BJ (cell line): ENCODE measurements at places on chromosomes 12 and 14.

DNA sequence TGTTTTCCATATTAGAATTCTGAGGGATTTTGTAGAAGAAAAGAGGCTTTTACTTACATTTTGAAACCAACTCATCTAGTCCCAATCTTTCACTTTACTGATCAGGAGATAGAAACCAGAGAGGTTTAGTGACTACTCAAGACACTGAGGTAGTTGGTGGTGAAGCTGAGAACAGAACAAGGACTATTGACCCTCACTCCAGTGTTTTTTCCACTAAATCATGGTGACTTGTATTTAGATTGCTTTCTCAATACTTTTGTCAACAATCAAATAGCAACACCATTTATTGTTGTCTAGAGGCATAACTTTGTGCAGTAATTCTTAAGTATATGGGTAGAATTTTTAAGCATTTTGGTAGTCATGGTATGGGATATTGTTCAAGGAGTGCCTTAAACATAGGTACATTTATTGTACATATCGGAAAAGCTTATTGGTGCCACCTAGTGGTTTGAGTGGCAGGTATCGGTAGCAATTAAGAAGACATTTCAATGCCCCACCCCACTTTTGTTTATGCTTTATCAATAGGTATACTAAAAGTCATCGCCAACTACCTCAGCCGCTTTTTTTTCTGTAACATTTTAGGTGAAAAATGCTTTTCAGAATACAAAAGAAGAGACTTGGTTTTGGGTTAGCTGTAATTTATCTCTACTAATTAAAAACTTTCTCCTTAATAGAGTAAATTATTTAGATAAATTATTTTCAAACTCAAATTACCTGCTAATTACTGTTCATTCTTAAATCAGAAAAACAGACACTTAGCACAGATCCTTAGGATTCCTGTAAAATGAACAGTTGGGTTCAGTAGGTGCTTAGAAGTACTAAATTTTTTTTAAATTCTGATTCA, 47.3 kb upstream of the PAWR start:
- DNase-seq = no peak

- DNase-seq = peak; percentile 73
These were observed 229.7 kb upstream of the NPAS3 start for GRCh38 chr14:32709027-32709426.

GRCh38 chr14:31572955-31573354, 11.8 kb downstream of the NUBPL start:
- DNase-seq = no peak

DNA sequence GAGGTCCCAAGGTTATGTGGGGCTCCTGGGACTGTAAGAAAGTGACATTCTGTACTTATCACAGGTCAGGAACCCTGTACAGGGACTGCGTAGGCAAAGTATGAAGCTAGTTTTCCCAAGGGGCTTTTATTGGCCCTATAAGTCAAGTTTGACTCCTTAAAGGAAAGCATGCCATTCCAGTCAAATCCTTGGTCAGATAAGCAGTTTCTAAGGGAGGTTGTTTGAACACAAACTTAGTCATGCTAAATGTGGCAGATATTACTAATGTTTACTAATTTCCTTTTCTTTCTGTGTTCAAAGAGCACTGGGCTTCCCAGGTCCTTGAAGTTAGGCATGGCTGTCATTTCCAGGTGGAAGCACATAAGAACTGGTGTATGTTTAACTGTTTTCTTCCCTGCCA, 472.4 kb downstream of the ATP23 start:
- no peak for DNase-seq

- DNase-seq = no peak
These were observed 12.1 kb downstream of the LTBP2 start for GRCh38 chr14:74599946-74600345.

DNA sequence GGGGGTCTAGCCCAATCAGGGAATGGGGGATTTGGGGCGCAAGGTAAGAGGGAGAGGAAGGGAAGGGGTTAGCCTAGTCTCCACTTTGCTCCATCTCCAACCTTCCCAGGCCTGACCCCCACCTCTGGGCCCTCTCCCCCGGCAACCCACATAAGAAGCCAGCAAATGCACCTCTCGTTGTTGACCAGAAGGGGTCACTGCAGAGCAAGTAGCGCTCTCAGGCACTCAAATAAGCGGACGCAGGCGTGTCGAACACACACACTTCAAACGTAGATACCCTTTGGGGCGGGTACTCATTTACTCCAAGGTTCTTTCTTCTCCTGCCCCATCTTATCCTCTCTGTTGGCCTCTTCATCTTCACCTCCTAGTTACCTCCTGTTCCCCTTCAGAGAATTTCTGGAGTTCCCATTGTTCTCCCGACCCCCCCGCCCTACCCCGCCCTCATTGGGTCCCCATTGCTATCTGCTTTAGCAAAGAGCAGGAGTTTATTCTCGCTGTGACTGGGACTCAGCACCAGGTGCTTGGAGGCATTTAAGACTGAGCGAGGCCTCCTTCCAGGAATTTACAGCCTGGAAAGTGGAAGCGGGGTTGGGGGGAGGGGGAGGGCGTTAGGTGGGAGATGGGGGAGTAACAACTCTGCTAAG, 1.5 kb upstream of the SRRM4 start:
- DNase-seq = no peak

DNA sequence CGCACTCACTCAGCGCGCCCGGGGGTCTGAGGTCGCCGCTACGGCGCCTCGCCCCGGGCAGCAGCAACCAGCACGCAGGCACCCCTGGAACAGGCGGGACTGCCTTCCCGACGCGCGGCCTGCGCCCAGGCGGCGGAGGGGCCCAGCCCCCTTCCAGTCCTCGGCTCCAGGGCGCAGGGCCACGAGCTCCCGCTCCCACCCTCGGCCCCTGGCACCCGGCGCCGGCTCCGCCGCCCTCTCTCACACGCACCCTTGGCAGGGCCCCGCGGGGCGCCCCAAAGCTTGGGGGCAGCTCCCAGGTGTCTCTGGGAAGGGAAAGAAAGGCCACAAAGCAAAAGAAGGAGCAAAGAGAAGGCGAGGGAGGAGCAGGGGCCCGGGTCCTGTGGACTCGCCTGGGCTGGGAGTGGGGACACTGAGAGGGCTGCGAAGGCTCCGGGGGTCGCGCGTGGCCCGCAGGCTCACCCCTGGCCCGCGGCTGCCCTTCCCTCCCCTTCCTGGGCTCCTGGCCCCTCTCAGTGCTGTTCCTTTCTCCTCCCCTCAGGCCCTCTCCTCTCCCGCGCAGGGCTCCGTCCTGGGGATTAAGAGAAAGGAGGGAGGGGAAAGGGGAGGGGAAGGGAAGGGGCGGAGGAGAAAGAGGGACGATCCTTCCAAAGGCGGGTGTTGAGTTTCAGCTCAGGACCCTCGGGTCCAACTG, 907 bp upstream of the EFS start:
- no peak for DNase-seq

DNA sequence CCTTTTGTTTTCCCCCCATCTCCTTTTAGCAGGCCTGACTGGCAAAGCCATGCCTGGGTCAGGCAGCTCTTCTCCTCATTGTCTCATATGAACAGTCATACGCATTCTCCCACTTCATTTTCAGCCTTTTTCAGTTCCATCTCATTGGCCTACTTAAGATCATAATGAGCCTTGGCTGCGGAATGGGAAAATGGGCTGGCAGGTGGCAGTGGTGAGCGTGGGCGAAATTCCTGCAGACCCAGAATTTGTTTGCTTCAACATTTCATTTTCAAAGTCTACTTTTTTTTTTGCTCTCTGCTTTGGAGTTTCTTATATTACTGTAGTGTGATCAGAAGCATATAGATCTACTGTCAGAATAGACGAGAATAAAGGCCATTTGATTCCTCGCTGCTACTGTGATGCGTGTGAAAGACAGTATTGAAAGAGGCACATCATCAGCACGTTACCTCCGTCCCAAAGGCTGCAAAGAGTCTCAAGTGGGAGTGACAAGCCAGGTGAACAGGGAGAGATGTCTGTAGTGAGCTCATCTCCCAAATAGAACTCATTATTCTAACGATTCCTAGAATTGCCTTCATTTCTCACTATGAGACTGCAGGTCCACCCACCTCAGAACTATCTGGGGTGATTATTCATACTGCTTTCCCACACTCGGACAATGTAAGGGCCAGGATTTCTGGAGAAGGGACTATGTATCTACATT, 73.7 kb downstream of the TBK1 start:
- no peak for DNase-seq

- DNase-seq = no peak
These were observed 27.0 kb downstream of the LRCOL1 start for GRCh38 chr12:132583411-132583710.

GRCh38 chr14:93937519-93937918, 10.4 kb downstream of the FAM181A start:
- no peak for DNase-seq

GRCh38 chr14:46322730-46323403, 328.7 kb downstream of the RPL10L start:
- no peak for DNase-seq

- DNase-seq = no peak
These were observed 10.1 kb upstream of the JDP2 start for GRCh38 chr14:75417674-75418073.

- DNase-seq = no peak
These were observed 21.5 kb upstream of the GNS start for GRCh38 chr12:64780531-64781279.

DNA sequence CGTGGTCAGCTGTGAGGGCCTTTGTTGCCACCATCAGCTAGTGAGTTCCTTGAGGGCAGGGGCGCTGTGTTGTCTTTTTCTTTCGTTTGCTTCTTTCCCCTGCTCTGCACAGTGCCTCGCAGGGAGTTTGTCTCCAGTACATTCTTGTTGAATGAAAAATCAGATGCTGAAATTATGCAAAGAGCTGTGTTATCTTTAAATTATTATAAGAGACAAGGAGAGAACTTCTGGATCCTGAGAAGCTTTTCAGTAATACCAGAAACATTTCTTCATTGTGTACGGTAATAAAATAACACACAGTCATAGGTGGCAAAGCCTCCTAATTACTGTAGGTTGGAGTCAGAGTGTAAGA, 14.9 kb downstream of the EML1 start:
- DNase-seq = no peak

GRCh38 chr12:97313471-97314190, 149.0 kb upstream of the RMST start:
- DNase-seq = no peak

GRCh38 chr14:54756656-54757392, 145.8 kb downstream of the GCH1 start:
- no peak for DNase-seq

DNA sequence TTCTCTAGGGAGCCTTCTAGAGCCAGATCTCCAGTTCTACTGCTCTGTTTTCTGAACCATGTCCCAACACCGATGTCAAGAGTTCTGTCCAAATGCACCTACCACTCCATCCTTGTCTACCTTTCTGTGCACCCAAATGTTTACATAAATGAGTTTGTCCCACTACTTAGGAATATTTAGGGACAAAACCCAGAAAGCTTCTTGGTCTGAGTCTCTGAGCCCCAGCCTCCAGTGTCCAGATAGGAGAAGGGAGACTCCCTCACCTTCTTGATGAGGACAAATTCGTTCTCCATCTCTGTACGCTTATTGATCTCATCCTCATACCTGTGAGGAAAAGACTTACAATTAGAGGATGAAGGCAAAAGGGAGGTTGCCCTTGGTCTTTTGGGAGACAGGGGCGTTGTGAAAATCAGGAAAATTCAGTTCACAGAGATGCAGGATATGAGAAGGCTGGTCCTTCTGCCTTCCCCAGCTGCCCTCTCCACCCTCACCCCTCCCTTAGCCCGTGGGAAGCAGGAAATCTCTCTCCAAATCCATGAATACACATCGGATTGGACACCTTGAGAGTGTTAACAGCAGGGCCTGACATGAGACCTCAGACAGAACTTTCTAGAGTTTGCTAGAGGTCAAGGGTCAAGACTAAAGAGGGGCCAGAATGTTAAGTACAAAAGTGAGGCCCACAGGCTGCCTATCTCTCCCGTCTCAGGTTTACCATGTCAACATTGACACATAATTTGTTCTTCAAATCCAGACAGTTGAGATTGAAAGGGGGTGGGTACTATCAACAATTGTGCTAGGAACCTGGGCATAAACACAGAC, 3.8 kb downstream of the KRT8 start:
- DNase-seq = no peak

DNA sequence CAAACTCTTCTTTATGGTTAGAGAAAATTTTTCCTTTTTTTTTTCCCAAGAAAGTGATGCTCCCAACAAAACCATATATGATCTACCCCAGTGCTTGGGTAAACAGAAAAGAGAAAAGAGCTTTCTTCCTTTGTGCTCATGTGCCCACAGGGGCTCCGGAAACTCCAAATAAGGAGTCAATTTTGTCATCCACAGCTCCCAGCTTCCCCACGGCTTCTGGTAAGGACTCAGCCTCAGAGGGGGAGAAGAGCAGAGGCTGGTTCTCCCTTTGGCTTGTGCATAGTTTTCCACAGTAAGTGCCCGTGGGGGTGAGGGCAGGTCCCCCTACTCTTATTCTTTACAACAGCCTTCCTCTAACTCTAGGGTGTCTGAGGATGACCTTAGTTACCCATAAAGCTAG, 13.3 kb upstream of the RGS6 start:
- no peak for DNase-seq

- DNase-seq = no peak
These were observed 30.6 kb upstream of the LMO3 start for GRCh38 chr12:16636435-16637055.

DNA sequence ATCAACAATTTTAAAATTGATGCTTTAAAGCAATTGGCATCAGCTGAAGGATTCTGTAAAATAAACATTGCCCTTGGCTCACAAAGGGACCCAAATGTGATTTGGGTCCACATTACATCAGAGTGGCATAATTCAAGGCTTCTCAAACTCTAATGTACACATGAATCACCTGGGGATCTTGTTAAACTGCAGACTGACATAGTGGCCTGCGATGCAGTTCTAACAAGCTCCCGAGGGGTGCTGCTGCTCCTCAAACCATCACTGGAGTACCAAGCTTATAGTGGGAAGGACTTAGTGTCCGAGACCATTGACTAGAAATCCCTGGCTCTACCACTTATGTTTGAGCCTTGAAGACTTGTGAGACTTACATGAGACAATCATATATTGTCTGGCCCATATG, 31.8 kb upstream of the DNM1L start:
- no peak for DNase-seq

DNA sequence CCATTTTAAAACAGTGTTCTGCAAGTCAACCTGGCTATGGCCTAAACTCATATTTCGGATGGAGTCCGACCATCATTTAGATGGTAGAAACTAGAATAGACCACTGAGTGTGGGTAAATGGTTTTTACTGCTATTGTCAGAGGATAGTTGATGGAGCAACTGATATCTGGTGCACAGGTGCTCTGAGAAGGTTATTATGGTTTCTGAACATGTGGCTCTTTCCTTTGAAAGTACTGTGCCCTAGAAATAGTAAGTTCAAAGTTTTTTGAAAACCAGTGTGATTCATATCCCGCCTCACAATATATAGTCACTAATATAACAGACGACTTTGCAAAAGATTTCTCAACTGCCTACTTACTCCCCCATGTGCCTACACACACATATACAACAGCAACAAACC, 64.4 kb upstream of the BTG1 start:
- DNase-seq = no peak

- no peak for DNase-seq
These were observed 89.5 kb upstream of the BCL2L14 start for GRCh38 chr12:11981121-11981733.

DNA sequence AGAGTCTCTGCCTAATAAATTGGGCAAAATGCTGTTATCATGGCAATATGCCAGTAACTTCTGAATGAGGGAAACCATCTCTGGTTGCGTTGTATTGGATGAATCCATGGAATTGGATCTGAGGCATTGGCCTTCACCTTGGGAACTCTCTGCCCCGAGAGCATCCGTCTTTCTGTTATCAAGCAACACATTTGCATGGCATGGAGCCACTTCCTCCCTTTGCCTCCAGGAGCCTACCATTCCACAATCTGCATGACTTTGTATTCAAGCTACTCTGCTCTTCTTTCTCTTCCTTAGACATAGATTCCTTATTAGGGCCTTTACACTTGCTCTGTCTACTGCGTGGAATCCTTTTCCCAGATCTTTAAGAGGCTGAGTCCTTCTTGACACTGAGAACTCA, 57.2 kb downstream of the RIC8B start:
- DNase-seq = no peak
